ENCODE measurements at places on chromosomes 4 and X.

DNA sequence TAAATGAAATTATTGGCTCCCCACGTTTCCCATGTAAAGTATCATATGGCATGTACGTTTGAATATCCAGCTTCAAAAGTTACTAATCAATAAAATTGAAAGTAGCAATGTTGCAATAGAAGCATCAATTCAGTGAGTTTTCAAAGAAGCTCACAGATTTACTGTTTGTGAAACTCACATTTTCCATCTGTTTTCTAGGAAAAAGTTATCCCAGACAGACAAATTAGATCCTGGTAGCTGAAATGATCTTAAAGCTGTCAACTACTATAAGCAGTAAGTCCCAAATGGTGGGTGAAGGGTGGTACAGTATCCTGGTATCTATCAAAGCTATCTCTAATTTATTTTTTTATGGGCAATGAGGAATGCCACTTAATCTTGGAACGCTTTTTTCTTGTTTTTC is 60.7 kb upstream of the MXRA5 start:
- DNase-seq, result no peak

DNA sequence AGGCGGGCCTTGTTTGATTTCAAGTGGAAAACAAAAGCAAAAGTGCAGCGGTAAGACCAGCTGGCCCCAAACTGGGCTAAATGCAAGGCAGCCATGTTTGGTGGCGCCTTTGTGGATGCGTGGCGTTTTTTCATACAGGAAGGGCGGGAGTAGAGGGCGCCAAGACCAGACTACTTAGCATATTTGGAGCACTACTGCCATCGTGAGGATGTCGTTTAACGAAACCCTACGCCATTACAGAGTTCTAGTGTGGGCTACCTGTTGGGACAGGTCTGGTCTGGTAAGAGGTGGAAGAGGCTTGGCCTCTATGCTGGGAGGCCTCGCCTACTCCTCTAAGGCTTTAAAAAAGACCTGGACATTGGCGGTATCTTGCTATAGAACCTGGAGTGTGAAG is 230.7 kb upstream of the STK26 start:
- DNase-seq, result no peak

- no peak for DNase-seq
Measured at GRCh38 chr4:53962516-53963225, 101.7 kb downstream of the CHIC2 start.

DNA sequence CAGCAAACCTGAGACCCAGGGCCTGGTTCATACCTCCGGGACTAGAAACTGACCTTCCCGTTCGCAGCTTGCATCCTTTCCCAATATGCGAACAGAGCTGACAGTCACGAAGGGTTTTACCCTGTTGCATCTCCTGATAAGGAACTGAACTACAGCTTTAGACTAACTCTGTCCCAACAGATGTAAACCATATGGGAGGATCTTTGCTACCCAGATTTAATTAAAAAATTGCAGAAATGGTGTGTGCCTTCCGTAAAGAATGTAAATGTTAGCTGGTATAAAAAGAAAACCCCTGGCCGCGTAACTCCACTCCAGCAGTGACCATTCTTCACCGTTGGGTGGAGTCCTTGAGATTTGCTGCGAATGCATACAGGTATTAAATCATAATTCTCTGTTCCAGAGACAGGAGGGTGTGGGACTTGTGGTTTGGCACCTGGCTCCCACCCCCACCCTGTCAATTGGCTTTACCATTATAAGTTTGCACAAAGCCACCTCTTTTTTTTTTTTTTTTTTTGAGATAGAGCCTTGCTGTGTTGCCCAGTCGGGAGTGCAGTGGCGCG is 40.6 kb upstream of the SORCS2 start:
- DNase-seq, result no peak

GRCh38 chr4:102114118-102114630 is 231.1 kb downstream of the SLC39A8 start:
- DNase-seq, result no peak

DNA sequence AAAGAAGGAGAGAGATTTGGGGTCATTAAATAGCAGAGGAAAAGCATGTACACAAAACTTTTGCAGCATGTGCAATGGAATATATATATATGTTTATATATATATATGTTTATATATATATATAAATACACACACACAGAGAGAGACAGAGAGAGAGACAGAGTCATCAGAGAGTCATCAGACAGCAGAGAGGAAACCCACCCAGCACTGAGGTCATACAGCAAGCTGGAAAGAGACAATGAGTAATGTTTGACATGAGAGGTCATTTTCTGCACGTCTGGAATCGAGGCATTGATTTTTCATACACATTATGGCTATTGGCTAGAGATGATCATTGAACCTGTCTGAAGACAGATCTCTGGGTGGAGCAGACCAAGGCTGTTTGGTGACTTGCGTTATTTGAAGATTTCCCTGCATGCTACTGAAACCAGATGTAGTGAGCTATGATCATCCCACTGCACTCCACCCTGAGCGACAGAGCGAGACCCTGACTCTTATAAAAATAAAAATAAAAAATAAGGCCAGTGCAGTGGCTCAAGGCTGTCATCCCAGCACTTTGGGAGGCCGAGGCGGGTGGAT is 48.8 kb upstream of the SHOX start:
- DNase-seq, result no peak

GRCh38 chrX:41110801-41111625 is 25.8 kb downstream of the USP9X start:
- DNase-seq, result no peak

DNA sequence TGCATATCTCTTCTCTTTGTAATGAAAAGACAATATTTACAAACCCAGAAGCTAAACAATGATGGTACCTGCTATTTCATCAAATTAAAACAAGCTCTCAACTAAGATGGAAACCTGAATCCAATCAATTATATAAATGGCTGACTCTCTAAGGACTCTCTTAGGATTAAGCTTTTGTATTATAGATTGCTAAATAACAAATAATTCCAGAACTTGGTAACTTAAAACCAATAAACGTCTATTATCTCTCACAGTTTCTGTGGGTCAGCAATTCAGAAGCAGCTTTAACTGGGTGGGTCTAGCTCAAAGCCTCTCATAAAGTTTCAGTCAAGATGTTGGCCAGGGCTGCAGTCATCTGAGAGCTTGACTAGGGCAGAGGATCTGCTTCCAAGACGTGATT is 12.4 kb downstream of the PHKA2 start:
- no peak for DNase-seq

GRCh38 chr4:16202598-16202997 is 23.7 kb downstream of the TAPT1 start:
- no peak for DNase-seq

DNA sequence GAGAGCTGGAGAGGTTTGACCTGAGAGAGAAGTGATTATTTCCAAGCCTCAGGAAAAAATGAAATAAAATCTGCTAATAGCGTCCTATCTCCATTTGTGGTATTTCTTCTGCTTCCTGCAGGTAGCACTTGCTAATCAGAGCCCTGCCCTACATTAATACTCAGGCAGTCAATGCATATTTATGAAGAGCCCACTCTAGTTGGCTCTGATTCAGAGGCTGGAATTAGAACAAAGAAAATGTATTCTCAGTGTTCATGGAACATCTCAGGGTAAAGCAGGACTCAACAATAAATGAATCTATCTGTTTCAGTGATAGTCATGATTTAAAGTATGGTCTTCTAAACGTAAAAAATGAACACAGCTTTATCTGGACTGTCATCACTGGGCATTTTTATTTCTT is 1.4 kb upstream of the ATP8A1 start:
- DNase-seq, result no peak

DNA sequence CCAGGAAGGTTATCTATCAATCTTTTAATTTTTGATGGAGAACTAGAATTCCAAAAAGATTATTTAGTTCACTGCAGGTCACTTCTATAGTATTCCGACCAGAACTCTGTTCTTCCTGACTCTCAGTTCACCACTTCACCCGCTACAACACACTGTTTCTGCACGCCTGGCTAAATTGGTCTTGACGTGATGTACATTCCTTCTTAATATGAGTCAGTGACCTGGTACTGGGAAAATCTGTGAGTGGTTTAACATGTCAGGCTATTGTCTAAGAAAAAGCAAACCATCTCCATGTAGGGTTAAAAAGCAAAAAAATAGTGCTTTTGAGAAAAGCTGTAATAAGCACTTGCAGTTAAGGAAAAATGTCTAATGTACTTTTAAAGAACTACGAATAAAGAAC is 120.4 kb downstream of the NDST3 start:
- no peak for DNase-seq

GRCh38 chr4:113574636-113575103 is 186.9 kb downstream of the CAMK2D start:
- DNase-seq, result no peak

- no peak for DNase-seq
Measured at GRCh38 chr4:74583757-74584156, 138.8 kb downstream of the AREG start.

DNA sequence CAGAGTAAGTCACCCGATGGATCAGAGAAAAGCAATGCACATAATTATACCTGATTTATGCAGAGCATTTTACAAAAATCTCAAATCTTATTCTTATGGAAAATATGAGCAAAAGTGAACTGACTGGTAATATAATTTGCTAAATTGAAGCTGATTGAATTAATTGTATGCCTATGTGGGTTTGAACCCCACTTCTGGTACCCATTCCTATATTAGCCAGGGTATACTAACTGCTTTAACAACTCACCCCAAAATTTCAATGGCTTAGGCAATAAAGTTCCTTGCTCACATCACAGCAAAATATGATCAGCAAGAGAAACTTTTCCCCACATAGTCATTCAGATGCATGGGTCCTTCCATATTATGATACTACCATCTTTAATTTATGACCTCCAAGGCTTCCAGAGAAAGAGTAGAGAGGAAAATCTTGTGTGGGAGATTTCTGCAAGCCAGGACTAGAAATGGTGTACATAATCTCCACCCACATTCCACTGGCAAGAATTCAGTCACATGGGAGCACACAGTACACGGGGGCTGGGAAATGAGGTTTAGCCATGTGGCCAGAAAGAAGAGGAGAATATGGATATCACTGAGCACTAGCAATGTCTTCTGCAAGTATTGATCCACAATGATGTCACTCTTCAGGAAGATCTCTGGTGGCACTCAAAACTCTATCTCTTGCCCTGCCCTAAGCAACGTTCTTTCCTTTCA is 640.7 kb downstream of the BCOR start:
- no peak for DNase-seq

DNA sequence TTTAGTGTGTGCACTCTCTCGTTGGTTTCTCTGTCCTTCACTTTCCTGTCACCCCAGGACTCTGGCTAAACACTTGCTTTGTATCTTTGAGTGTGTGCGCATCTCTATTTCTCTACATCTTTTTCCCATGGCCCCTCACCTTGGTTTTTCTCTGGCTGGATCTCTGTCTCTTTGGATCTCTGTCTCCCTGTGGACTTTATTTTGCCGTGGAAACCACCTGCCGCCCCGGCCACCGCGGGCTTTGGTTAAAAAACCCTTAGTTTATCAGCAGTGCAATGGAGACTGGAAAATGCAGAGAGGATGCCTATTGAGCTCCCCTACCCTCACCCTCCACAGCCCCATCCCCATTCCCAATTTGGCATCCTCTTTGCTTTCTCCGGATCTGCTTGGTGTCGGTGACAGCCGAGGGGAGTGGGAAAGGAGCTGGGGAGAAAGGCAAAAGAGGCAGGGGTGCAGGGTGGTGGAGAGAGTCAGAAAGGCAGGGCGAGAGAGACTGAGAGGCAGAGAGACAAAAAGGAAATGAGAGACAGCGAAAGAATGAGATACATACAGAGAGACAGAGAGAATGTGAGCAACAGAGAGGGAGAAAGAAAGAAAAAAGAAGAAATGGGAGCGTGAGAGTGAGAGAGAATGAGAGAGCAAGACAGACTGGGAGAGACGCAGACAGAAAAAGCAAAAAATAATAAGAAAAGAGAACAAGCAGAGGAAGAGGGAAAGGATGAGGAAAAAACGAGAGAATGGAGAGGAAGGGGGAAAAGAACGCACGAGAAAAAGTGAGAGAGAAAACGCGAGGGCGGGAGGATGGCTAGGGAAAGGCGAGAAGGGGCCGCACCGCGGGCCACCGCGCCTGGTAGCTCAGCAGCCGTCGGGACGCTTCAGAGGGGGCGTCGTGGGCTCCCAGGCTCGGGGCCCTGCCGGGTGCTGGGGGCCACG is 688 bp downstream of the GPR101 start:
- DNase-seq, result no peak

GRCh38 chr4:182918044-182918607 is 940 bp upstream of the DCTD start:
- no peak for DNase-seq

DNA sequence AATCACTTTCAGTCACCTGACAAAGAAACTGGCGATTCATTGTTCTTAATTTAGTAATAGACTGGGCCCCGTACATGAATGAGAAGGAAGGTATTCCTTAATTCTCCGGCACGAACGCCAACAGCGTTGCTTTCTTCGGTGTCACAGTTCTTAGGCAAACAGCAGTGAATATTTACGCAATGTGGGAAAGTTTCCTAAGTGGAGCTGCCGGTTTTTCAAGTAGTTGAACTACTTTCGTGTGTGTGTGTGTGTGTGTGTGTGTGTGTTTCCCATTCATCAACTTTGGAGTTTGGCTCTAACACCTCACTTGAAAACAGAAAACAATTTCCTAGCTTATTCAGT is 651 bp downstream of the NXT2 start:
- DNase-seq, result no peak

- DNase-seq, result no peak
Measured at GRCh38 chr4:74311696-74312313, 3.5 kb downstream of the EPGN start.

GRCh38 chr4:2402941-2403340 is 15.5 kb downstream of the ZFYVE28 start:
- DNase-seq, result no peak

DNA sequence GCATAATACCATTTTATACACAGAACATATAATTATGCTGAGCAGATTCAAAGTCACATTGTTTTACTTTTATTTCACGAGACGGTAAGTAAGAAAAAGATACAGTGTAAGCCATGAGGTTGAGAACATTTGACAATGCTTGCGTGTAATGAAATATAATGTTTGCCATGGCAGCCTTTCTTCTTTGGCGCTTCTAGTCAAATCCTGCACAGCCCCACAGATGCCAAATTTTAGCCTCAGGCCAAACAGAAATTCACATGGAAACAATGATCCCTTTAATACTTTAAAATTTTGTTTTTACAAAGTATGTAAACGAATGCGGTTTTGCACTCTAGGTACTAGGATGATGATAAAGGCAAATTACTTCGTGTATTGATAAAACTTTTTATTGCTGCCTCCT is 502.7 kb upstream of the SMIM31 start:
- DNase-seq, result no peak

GRCh38 chrX:130083656-130084382 is 26.5 kb downstream of the ELF4 start:
- no peak for DNase-seq

DNA sequence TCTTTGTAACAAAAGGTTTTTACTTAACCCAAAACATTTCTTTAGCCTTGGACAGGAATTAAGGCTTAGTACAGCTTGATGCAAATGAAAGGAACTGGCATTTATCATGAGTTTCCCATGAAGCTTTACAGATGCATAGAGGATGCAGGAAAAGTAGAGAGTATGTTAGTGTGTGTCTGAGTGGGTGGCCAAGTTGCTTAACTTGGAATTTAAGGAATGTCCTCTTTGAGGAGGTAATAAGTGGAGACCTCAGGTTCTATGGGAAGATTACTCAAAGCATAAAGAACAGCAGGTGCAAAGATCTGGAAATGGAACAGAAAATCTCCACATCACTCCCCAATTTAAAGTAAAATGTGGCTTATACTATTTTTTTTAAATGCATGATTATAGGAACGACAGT is 457.9 kb downstream of the KCNIP4 start:
- DNase-seq, result no peak
